ENCODE measurements at places on chromosomes 1 and 21.
A peak's percentile ranks its signal among the peaks of the same experiment; 100 is the strongest.

DNA sequence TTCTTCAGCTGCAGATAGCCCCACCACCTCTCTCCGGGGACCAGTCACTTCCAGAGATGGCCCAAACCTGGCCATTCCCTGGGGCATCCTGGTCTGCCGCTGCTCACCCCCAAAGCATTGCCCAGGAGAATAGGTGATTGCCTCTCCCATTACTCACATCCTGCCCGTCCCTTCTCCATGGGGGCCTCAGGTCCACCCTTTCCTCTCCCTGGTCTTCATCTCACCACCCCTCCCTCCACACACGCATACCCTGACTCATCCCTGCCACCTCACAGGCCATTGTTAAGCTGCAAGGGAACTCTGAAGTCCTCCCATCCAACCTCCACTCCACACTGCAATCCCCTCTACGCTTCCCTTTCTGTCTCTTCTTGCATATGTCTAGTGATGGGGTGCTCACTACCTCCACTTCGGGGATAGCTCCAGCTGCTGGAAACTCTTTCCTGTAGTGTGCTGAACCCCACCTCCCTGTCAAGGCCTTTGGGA, at the start of gene PLEKHG5:
Gene PLEKHG5 (minus strand): TSS at position 188 of the 483 bp plus-strand sequence. CDS start 14,096 bp downstream, outside the sequence.
- no peak for DNase-seq

DNA sequence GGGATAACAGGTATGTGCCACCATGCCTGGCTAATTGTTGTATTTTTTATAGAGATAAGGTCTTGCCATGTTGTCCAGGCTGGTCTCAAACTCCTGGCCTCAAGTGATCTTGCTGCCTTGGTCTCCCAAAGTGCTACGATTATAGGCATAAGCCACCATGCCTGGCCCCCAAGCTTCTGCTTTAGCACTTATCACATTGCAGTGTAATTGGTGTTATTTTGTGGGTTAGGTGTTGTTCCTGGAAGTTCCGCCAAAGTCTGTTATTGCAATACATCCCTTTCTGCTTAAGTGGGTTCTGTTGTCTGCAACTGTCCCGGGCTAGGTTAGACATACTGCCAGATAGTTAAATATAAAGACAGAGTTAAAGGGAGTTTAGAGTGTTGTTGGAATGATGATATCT, 3.4 kb downstream of the ZCCHC17 start:
- no peak for DNase-seq

DNA sequence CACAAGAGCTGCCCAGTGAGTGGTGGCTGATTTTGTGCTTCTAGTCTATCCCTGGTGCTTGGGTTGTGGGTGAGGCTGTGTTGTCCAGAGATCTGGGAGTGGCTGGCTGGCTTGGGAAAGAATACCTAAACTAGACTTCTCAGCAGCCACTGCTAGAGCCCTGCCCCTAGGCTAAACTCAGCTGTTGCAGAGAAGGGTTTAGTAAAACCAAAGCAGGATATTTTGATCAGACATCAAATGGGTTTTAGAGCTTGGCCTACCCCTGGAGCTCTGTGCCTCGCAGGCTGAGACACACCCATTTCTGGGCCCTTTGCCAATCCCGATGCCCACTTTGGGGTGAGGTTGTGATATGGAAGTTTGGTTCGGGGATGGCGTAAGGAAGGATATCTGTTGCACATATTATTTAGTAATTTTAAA, 88.5 kb downstream of the UCK2 start:
- no peak for DNase-seq

DNA sequence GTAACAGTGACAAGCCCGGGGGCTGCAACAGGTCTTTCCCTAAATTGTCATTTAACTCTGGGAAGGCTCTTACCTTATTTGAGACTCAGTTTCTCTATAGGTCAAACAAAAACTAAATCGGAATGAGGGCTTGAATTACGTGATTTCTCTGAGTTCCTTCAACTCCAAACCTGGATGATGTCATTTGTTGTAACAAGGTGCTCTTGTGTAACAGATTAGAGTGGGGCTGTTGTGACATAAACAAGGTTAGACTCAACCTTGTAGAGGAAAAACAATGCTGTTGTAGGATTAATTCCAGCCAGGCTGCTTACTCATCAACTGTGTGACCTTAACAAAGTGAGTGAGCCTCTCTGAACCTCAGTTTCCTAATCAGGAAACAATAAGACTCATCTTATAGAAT, 74.4 kb downstream of the SUSD4 start:
- DNase-seq = no peak

DNA sequence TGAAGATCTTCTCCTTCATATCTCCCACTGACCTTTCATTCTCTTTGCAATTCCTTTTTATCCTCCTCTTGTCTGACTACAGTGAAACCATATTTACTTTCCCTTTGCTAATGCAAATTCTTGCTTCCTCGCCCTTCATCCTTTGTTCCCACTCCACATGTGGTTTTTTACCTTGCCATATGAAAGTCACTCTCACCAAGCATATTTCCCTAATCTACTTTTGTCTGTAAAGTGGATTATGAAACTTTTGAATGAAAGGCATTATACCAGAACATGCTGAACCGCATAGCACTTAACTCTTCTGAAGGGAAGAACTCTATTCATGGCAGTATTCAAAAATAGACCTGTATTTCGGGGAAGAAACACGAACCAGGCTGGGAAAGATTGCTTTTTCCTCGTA, 8.0 kb upstream of the TMPRSS15 start:
- DNase-seq = no peak

DNA sequence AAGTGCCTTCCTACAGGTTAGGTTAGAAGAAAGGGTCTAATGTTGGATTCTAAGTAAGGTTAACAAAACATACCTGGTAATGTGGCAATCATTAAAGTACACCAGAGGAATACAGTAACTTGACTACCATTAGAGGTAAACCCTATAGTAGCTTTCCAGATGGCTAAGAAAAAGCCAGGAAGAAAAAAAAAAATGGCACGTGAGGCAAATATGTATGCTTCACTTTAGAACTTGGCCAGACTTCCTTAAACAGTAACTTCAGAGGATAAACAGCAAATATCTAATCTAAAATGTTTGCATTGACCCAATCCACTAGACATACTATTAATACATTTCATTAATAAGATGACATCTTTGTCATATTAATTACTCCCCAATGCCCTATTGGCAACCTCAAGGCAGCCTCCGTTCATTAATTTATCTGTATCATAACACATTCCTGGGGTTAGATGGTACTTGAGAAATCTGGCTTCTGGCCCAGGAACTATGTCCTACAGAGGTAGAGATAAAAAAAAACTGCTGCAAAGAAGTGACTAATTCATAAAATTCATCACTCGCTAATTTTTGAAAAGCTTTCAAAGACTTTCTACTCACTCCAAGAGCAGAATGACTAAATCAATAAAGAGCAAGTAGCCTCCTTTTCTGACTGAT, 5.8 kb downstream of the DCAF8 start:
- DNase-seq = no peak

- no peak for DNase-seq
These were observed 13.9 kb downstream of the AKR7A3 start for GRCh38 chr1:19274636-19275035.

GRCh38 chr1:147245586-147246021, 3.1 kb downstream of the CHD1L start:
- no peak for DNase-seq

- no peak for DNase-seq
These were observed 22.1 kb downstream of the UCK2 start for GRCh38 chr1:165849353-165850133.

DNA sequence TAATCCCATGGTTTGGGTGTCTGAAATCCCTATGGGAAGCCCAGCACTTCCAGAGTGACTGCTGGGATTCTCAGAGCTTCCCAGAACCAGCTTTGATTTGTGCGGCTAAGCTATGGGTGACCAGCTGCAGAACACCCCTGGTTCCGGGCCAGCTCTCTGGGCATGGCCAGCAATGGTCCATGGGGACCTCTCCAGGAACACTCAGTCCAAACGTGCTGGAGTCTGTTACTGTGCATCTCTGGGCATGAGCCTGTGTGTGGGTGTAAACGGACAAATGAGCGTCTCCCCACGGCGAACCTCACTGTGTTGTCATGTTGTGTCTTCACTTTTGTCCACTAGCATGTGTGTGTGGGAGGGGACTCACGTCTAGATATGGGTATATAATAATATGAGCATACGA, 54.4 kb downstream of the MAB21L3 start:
- no peak for DNase-seq

DNA sequence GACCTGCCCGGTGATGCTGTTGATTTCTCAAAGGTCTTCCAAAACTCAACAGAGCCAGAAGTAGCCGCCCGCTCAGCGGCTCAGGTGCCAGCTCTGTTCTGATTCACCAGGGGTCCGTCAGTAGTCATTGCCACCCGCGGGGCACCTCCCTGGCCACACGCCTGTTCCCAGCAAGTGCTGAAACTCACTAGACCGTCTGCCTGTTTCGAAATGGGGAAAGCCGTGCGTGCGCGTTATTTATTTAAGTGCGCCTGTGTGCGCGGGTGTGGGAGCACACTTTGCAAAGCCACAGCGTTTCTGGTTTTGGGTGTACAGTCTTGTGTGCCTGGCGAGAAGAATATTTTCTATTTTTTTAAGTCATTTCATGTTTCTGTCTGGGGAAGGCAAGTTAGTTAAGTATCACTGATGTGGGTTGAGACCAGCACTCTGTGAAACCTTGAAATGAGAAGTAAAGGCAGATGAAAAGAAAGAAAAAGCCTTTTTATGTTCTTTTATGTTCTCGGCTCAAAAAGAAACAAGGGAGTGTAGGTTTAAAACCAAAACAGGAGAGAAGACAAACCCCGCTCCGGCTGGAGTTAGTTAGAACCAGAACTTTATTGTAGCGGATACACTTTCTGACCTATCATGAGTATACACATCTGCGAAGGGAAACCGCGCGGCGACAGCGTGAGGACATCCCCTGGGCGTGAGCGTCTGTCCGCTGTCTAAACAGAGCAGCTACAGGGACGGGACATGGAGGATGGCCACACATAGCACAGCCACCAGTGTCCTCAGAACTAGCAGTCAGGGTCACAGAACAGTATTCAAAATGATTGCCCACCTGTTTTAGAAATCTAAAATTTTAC, 77.1 kb downstream of the PIK3CD start:
- peak; percentile 63 for DNase-seq

GRCh38 chr1:101216623-101217022, 20.2 kb upstream of the S1PR1 start:
- DNase-seq = no peak

DNA sequence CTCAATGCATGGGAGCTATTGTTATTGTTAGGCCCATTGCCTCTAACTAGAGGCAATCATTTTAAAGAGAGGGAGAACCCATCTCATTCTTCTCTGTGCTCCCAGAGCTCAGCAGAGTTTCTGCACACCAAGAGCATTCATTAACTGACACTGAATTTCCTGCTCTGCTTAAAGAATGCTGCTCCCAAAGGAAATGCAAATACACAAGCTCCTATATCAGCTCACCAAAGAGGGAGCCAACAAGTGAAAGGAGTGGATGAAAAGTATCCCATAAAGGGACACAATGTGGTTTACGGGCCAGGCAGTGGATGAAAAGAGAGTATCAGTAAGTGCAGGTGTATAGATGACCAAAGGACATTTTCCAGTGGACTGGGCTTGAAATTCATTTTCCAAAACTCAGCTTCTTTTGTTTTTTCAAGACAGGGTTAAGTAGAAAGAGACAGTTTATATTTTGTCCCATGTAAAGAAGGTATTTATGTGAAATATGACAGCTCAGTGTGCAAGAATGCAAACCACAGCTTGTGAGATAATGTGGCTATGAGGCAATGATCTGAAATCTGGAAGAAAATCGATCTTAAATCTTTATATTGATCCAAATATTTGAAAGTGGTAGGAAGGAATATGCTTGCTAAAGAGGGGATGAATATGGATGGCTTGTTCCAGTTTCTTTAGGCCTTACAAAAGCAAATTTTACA, 207.7 kb upstream of the CAMK1G start:
- no peak for DNase-seq

GRCh38 chr1:46657775-46658174, 10.4 kb downstream of the ATPAF1 start:
- DNase-seq = no peak

GRCh38 chr1:94329986-94330385, 88.2 kb upstream of the ABCD3 start:
- no peak for DNase-seq

DNA sequence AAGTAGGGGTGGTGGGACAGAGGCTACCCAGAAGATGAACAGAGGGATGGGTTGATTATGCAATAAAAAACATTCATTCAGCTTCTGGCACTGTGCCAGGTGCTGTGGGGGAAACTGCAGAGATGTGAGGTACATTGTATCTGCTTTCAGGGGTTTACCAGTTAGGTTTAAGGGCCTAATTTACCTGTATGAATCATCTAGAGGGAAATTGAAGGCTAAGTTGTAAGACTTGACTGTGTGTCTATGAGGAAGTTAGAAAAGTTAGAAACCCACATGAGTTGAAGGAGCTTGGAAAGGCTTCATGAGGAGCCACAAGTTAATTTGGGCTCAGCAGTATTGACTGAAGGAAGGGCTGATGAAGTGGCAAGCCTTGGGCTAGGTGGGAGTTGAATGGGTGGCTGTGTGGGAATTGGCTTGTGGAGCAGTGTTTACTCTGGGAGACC, 36.7 kb upstream of the APOBEC4 start:
- DNase-seq = no peak

- no peak for DNase-seq
These were observed at the start of gene EVA1B for GRCh38 chr1:36323636-36324352. Gene EVA1B, minus strand, starts transcription at chr1:36323645. Its CDS starts 608 bp downstream, at chr1:36323037.

- DNase-seq = no peak
These were observed 42.8 kb upstream of the RASAL2 start for GRCh38 chr1:178051071-178051470.

DNA sequence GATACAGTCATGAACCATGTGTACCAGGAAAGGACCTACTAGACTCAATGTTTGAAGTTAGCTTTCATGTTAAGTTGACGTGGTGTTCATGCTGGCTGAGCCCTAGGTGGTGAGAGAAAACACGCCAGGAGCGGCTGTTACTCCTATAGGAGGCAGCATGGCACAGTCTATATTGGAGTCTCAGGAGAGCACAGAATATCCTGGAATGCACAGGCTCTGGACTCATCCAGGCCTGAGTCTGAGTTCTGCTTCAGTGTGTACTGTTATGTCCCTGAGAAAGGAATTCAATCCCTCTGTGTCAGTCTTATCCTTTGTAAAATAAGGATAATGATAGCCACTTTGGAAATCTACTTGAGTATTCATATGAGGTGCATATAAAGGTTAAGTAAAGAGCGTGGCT, 41.2 kb downstream of the DPT start:
- DNase-seq = no peak

DNA sequence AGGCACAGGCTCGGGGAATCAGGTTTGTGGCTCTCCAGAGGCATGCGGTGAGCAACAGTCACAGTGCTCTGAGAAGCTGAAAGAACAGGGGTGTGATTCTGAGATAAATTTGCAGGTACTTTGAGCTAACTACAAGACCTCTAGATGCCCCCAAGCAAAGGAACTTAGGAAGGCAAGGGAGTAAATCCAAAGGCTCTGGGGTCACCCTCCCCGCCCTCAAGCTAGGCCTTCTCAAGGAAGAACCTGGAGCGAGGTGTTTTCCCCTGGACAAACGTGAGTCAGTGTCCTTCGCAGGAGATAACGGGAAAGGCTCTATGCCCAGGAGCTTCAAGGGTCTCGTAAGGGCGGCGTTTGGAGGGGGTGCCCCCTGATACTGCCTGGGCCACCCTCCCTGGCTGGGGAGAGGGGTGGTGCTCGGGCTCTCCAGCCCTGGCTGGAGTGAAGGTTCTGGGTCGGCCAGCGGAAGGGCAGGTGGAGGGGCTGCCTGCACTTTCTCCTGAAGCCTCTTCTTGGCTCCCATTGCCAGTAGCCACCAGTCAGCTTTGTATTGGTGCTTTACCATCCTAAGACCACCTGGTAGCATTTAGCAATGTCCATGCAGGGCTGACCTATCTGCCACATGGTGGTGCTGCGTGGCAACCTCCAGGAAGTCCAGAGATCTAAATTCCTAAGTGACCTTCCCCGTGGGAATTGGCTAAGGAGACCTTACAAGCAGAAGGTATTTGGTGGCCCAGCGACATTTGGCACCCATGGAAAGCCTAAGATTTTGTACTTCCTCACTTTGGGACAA, 44.0 kb downstream of the GPR161 start:
- DNase-seq = no peak

Data from thymus (tissue), 14 donors.